CD14-positive monocyte (primary cell): ENCODE measurements at places on chromosomes 6 and 20. TPM values are rescaled to one million over a fixed set of nuclear protein-coding genes. Genes with fewer than 3 reads are reported as not detected.

SLC17A1 gene
- not detected in 2 replicates for polyA plus RNA-seq

BEND6 gene
- not detected for polyA plus RNA-seq

DNA sequence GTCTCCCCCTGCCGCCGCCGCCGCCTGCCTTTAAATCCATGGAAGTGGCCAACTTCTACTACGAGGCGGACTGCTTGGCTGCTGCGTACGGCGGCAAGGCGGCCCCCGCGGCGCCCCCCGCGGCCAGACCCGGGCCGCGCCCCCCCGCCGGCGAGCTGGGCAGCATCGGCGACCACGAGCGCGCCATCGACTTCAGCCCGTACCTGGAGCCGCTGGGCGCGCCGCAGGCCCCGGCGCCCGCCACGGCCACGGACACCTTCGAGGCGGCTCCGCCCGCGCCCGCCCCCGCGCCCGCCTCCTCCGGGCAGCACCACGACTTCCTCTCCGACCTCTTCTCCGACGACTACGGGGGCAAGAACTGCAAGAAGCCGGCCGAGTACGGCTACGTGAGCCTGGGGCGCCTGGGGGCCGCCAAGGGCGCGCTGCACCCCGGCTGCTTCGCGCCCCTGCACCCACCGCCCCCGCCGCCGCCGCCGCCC is 474 bp downstream of the CEBPB start:
- H3K27me3 ChIP-seq = no peaks in the 10 kb centered on the region
- peaks cover 30% of the 10 kb centered on the region for H3K36me3 ChIP-seq
- H3K4me1 ChIP-seq = peaks cover 69% of the 10 kb centered on the region
- peak overlapping the region; percentile 85 for H3K4me3 ChIP-seq
- DNase-seq = no peak

- H3K36me3 ChIP-seq = no peaks in the 10 kb centered on the region
- H3K27ac ChIP-seq = no peak overlapping the region
- no peaks in the 10 kb centered on the region for H3K27me3 ChIP-seq
- no peak for DNase-seq
- H3K4me1 ChIP-seq = no peaks in the 10 kb centered on the region
Measured at GRCh38 chr6:113287396-113287795, 569.7 kb upstream of the MARCKS start.

DNA sequence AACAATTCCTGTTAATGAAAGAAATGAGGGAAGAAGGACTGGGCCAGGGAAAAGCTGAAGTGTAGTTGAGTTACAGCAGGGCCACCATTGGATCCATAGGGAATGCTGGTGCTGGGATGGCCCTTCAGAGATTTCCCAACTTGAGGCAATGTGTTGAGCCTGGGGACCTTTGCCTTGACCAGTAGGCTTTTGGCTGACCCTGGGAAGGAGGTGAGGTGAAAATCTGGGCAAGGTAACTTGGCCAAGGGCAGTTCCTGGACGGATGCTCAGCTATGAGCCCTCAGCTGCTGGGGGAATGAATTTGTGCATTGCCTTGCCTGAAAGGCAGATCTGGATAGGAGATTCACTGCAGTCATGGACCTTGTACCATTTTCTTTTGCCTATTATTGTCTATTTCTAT is 20.4 kb downstream of the UTRN start:
- peak overlapping the region; percentile 15 for H3K27ac ChIP-seq
- H3K27me3 ChIP-seq = no peaks in the 10 kb centered on the region
- DNase-seq = no peak
- peaks cover 48% of the 10 kb centered on the region for H3K36me3 ChIP-seq
- H3K4me3 ChIP-seq = no peak overlapping the region

GRCh38 chr6:30926644-30927043 is 5.3 kb downstream of the SFTA2 start:
- DNase-seq = no peak
- no peaks in the 10 kb centered on the region for H3K4me1 ChIP-seq
- no peak overlapping the region for H3K4me3 ChIP-seq
- no peaks in the 10 kb centered on the region for H3K27me3 ChIP-seq
